ENCODE measurements at places on chromosomes 3 and 15.

DNA sequence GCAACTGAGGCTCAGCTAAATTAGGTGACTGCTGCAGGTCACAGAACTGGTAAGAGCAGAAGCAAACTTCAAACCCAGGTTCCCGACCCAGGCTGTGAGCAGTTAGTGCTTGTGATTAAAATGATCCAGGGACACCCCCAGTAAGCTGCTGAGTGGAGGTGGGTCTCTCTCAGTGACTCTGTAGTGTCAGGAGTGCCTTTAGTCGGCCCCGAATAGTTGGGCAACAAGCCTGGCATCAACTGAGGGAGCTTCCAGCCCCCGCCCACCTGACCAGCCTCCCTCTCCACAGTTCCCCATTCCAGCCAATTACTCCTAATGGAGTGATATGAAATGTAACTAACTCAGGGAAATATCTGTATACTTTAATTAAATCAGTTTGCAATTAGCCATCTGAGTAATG lies 168.0 kb upstream of the SMAD3 start:
- no peak for DNase-seq

- peak; percentile 93 for DNase-seq
Measured at GRCh38 chr15:77083381-77084160, 12.7 kb upstream of the TSPAN3 start.

DNA sequence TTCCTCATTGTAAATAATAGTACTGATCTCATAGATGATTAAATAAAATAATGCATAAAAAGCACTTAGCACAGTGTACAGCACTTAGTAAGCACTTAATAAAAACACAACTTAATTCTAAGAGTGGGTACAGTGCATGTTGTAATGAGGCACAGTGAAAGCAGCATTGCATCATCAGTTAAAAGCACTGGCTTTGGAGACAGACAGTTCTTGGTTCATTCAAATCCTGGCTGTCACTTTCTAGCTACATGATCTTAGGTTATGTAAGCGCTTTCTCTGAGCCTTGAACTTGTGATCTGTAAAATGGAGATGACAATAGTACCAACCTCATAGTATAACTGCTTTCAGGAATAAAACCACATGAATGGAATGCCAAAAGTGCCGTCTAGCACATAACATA lies 151.5 kb downstream of the DPH6 start:
- peak; percentile 1 for DNase-seq

DNA sequence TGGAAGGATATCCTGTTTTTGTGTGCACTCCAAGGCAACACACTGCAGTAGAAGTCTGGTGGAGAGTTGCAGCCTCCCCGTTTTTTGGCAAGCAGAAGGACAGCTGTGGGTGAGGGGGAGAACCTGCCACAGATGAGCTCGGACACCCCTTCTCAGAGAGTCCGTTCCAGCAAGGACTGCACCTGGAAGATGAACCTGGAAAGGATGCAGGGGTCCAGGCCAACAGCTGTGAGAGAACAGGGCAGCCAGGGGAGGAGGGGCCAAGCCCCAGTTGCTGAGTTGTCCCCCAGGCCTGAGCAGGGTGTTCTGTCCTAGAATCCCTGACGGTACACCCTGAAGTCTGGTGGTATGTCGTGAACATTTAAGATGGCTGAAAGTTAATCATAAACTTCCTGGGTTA lies 30.2 kb downstream of the ZXDC start:
- DNase-seq = no peak

- DNase-seq = no peak
Measured at GRCh38 chr15:92023965-92024364, 170.5 kb downstream of the SLCO3A1 start.

- no peak for DNase-seq
Measured at GRCh38 chr15:101647251-101647650, 4.9 kb downstream of the TM2D3 start.

- DNase-seq = no peak
Measured at GRCh38 chr3:94092086-94092485, 29.2 kb downstream of the NSUN3 start.

- DNase-seq = no peak
Measured at GRCh38 chr3:134625462-134625861, 25.4 kb downstream of the KY start.

GRCh38 chr15:42354824-42355223 lies 4.5 kb upstream of the CAPN3 start:
- no peak for DNase-seq

DNA sequence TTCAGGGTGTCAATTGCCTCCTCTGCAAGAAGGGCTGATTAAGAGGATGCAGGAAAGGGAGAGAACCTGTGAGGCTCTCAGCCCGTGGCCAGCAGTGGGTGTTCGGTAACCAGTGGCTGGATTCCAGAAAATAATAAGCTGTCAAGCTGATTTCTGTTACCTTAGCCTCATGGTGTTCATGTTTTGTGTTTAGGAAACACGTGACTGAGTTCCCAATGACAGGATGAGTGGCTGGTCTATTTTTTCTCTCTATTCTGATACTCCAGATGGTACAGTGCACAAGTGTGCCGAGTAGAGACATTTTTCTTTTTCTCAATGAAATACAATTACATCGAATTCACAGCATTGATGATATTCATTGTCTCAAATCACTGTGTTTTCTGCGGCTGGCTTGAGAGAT lies 43.6 kb downstream of the EDEM1 start:
- no peak for DNase-seq

All from NB4 (cell line).